Stimulated activated CD8-positive, alpha-beta memory T cell treated with anti-CD3 and anti-CD28 coated beads, Interleukin-15, amount 100 ng/mL, for 4 hours (primary cell): ENCODE measurements at places on chromosomes 16 and 17.

- DNase-seq, result no peak
These were observed 248.7 kb downstream of the RBFOX3 start for GRCh38 chr17:79361873-79362771.

GRCh38 chr16:83835586-83836566 lies 28.1 kb downstream of the HSBP1 start:
- DNase-seq, result no peak

DNA sequence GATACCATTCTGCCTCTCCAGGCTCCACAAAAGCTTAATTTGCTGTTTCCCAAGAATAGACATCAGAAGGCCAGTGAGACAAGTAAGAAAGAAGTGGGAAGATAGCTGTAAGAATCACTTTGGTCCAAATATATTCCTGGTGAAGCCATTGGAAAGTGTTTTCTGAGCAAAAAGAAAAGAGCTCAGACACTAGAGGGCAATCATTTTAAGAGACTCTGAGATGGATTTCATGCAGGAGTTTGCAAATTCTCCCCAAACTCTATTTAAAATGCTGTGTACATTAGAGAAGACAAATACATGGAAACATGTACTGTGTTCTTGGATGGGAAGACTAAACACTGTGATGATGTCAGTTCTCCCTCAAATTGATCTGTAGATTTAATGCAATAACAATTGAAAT lies 8.0 kb upstream of the SLC6A2 start:
- DNase-seq, result no peak

DNA sequence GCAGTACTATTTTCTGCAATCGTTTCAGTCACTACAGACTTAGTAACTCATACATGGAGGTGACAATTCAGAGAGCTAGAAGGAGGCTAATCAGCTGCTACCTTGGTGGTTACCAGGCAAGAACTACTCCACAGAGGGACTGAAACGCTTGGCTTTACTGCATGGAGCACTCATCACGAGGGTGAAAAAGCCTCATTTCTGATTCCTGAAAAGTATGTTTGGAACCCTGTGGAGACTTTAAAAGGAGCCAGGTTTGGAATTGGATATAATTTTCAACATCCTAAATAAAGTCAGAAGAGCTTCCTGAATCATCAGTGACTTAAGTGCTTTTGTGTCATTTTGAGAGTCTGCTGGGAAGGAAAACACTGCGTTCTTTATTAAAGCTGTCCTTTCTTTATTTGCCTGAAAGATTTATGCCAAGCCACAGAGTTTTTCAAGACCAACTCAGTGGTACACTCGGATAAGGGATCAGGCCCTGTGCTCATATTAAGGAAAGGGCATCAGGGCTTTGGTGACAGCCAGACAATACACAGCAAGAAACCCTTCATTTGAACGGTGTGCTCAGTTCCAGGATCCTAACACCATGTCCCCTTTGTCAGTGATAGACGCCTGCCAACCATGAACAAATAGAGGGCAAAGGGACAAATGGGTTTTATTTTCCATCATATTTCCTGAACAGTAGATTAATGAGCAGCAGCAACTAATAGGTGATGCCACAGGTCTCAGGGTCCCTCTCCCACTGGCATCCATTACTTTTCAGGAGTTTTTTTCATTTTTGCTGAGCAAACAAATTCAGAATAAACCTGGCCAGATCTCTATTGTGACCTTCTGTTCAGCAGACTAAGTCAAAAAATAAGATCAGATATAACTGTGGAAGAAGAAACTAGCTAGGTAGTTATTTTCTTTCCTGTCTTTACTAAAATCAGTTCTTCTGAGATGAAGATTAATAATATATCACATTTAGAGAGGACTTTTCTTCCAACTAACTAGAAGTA lies 80.5 kb upstream of the CLEC18B start:
- no peak for DNase-seq

- no peak for DNase-seq
These were observed 2.2 kb downstream of the SNN start for GRCh38 chr16:11670171-11671131.

DNA sequence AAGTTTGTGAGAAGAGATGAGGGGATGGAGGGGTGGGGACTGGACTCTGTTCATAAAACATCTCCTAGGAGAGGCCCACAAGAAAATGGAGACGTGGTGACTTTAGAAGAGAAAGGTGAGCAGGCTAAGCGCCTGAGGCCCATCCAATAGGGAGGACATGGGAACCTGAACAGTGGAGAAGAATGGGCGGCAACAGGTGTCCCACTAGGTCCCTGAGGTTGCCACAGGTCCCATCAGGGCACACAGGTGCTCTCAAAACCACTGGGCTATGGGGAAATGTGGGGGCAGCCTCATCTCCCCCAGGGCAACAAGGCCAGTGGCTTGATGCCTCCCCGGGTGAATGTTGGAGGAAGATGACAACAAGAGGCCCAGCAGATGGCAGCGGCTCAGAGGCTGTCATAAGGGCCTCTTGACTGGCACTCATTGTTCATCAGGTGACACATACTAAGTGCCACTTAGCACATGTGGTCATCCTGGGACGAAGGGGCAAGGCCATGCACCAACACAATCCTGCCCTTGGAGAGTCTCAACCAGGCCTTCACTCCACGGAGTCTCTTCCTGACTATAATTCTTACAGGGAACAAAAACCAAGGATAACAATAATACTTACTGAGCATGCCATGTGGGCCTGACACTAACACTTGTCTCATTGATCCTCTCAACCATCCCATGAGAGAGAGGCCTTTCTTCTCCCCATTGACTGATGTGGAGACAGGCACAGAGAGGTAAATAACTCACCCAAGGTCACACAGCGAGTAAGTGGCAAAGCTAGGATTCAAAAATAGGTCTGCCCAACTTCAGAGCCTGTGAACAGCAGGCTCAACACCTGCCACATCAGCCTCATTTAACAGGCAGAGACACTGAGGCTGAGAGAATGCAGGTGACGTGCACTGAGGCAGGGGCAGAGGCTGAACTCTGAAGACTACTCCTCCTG lies 38.0 kb downstream of the CUEDC1 start:
- no peak for DNase-seq

GRCh38 chr17:20944014-20944865 lies 98.6 kb downstream of the USP22 start:
- DNase-seq, result no peak

DNA sequence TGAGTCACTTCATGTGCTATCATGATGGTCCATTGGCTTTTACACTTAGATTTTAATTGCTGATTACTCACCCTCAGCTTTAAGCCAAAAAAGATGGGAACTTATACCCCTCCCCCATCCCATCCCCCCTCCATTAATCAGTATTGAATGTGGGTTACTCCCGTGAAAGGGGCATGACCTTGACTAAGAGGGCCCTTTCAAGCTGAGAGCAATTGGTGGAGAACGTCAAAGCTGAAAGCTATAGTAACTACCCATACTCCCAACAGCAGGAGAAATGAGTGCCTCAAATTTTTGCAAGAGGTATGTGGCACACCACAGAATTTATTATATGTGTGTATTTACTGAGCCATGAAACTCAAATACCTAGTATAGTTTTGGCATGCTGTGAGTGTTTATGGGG lies 99.7 kb upstream of the CDH8 start:
- DNase-seq, result no peak

- no peak for DNase-seq
These were observed 20.4 kb downstream of the KIAA0513 start for GRCh38 chr16:85047867-85048455.

DNA sequence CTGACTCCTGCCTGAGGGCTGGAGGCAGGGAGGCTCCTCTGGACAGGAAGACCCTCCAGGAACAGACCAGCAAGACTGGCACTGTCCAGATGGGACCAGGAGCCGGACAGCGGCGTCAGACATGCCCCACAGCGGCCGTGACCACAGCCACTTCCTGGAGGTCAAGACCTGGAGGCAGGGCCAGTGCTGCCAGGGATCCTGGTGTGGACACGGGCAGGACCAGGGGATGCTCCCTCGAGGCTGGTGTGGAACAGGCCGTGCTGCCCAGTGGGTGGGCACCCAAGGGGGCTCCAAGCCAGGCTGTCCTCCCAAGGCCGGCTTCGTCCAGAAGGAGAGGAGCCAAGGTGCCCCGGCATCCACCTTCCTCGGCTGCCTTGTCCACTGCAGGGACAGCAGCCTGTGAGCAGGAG lies 4.5 kb upstream of the CCDC57 start:
- DNase-seq, result no peak

DNA sequence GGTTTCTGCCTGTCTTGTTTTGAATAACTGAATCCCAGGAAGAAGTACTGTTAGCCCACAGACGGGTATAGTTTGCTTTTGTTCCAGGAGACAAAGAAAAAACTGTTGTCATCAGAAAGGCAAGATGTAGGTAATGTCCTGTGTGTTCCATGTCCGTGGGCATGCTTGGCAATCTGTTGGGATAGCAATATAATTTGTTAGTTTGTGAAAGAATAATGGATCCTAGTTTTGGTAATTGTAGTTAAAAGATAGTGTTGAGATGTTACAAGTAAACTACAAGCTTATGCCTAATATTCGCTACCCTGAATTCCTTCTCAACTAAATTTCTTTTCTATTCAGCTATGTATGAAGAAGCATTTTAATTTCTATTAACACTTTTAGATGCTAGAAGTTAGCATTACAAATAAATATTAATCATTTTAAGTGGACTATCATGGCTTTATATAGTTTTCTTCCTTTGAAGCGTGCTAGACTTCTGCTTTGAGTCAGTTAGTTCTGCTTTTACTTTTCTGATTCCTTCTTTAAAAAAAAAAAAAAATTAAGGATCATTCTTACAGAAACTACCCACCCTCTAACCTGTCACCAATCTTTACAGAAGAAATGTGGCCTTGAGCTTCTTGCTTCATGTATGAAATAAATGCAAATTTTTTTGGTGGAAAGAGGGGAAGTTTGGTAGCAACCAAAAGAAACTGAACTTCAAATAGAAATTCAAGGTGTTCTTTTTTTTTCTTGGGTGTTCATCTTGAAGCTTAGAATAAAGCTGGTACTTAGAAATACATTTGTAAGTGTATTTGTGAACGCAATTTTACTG lies 2.4 kb downstream of the EVI2A start:
- no peak for DNase-seq

DNA sequence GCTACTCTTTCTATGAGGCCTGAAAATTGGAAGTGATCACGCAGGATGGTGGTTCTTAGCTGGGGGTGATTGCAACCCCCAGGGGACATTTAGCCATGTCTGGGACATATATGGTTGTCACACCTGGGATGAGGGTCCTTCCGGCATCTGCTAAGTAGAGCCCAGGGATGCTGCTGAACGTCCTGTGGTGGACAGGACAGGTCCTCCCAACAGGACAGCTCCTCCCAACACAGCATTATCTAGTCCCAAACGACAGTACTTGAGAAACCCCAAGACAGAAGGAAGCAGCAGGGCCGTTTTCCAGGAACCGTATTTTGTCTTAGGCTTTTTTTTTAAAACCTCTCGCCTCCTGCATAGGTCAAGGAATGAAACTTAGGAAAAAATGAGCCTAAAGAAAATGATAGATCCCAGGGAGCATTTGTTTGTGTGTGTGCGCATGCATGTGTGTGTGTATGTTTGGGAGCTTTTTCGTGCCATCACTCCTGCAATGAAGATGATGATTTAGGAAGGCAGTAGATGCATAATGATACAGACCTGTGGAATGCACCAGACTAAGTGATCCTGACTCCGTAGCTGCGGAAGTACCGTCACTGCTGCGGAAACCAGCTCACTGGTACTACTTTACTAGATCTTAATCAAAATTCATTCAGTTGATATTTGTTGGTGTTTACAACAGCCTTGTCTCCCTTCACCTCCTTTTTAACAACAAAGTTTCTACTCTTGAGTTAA lies 118.2 kb downstream of the SNX29 start:
- DNase-seq, result no peak

DNA sequence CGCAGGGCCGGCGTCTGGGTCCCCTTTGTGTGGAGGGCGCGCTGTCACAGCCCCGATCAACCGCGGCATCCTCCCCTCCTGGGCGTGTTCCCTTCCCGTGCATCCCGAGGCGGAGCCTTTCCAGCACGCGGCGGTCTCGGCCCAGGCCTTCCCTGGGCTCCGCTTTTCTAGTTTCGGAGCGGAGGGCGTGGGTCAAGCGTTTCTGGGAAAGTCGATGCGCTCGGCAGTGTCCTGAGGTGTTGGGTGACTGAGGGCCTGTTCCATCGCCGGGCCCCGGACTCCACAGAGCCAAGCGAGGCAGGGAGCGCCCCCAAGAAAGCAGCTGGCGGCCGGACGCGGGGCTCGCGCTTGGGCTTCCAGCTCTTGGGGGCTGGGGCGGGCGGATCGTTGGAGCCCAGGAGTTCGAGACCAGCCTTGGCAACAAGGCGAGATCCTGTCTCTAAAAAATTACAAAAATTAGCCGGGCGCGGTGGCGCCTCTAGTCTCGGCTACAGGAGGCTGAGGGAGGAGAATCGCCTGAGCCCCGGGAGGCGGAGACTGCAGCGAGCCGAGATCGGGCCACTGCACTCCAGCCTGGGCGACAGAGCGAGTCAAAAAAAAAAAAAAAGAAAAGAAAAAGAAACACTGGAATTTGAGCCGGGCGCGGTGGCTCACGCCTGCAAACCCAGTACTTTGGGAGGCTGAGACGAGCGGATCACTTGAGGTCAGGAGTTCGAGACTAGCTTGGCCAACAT lies 806 bp downstream of the IFT140 start:
- no peak for DNase-seq
